ENCODE measurements at places on chromosomes 5 and 9. TPM values are rescaled to one million over a fixed set of nuclear protein-coding genes. Genes with fewer than 3 reads are reported as not detected.

Gene ADAMTS6
- 95.9 TPM for total RNA-seq

Gene SLC1A1
- total RNA-seq = 17.7 TPM

DNA sequence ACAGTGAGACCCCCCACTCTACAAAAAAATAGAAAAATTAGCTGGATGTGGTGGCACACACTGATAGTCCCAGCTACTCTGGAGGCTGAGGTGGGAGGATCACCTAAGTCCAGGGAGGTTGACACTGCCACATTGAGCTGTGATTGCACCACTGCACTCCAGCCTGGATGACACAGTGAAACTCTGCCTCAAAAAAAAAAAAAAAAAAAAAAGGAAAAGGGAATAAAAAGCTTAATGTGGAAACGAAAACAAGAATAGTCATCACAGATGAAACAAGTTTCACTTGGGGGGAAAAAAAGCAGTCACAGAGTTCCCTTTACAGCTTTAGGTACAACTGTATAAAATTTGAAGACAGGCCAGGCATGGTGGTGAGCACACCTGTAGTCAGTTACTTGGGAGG is 84.2 kb downstream of the FNBP1 start:
- no peak for DNase-seq

GRCh38 chr5:77032635-77033034 is 2.4 kb downstream of the AGGF1 start:
- DNase-seq = no peak

DNA sequence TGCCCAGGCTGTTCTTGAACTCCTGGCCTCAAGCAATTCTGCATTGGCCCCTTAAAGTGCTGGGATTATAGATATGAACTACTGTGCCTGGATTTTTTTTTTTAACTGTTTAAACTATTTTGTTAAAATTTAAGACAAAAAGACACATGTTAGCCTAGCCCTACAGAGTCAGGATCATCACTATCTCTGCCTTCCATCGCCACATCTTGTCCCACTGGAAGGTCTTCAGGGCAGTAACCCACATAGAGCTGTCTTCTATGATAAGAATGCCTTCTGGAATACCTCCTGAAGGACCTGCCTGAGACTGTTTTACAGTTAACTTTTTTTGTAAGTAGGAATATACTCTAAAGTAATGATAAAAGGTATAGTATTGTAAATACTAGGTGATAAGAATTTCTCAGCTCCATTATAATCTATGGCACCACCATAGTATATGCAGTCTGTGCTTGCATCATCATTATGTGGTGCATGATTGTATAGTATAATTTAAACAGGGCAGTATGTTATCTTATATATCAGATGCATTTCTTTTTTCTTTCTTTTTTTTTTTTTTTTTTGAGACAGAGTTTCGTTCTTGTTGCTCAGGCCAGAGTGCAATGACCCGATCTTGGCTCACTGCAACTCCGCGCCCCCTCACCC is 52.7 kb downstream of the DENND4C start:
- DNase-seq = no peak
